ENCODE measurements at places on chromosomes 5 and 9.

GRCh38 chr5:77311214-77311571 is 100.7 kb downstream of the PDE8B start:
- DNase-seq = no peak

- DNase-seq = no peak
Observed at GRCh38 chr5:36855141-36855495, 21.5 kb upstream of the NIPBL start.

- DNase-seq = no peak
Observed at GRCh38 chr9:79989079-79989478, 417.3 kb downstream of the TLE4 start.

GRCh38 chr9:132973713-132974112 is 4.8 kb upstream of the GFI1B start:
- no peak for DNase-seq

GRCh38 chr9:3884736-3885135 is 358.9 kb upstream of the RFX3 start:
- no peak for DNase-seq

DNA sequence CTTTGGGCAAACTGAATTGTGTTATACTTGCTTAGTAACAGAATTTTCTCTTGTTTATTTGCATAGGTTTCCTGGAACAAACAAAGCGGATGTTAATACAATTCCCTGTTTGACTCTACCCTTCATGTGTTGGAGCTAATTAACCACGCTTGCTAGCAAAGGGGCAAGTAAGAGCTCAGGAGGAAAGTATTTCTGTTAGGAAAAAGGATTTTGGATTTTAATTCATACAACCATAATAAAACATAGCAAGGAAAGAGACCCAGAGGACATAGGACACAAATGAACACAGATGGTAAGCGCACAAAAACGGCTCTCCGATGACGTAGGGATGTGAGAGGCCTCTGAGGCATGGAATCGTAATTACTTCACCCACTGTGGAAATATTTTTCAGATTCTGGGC is 5.1 kb upstream of the DCAF12 start:
- DNase-seq = no peak

- no peak for DNase-seq
Observed at GRCh38 chr5:96080557-96080956, 118.9 kb upstream of the ELL2 start.

GRCh38 chr9:114662081-114662989 is 4.7 kb upstream of the TEX53 start:
- DNase-seq = peak; percentile 46

GRCh38 chr9:15469406-15469805 is 41.4 kb downstream of the PSIP1 start:
- no peak for DNase-seq

- no peak for DNase-seq
Observed at GRCh38 chr9:125142560-125143376, 560 bp downstream of the SCAI start.

- DNase-seq = no peak
Observed at GRCh38 chr5:4023091-4023752, 427.6 kb downstream of the IRX1 start.

DNA sequence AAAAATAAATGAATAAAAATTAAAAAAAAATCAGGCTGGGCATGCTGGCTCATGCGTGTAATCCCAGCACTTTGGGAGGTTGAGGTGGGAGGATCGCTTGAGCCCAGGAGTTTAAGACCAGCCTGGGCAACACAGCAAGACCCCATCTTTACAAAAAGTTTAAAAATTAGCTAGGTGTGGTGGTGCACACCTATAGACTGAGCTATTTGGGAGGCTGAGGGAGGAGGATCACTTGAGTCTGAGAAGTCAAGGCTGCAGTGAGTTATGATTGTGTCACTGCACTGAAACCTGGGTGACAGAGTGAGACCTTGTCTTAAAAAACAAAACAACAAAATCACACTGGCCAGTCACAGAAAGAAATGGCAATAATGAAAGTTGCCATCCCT is 3.4 kb upstream of the CNTRL start:
- DNase-seq = no peak

GRCh38 chr5:93583768-93584595 is 960 bp downstream of the NR2F1 start:
- DNase-seq = peak; percentile 14

DNA sequence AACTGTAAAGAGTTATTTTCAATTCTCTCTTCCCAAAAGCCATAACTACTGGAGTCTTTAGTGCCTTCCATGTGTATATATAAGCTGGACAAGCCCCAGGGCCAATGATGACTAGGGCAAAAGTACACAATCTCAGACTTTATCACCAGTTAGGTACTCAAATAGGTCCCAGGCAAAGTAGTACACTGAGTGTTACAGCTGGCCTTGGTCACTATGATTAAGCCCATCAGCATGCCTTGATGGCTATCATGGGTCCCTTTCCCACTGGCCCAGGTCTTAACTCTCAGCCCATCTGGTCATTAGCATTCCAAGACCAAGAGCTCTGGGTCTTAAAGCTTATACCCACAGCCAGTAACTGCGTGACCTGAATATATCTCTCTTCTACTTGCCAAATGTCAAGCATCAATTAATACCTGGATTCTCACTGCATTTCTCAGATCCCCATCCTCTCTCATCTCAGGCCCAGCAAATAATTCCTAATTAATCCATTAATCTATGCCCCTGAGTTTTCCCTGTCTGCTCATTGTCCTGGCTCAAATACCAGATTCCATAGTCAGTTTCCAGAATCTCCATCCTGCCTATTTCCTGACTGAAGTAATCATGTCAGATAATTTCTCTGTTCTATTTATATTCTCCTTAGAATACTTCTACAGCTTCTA is 62.3 kb downstream of the NR6A1 start:
- DNase-seq = no peak

GRCh38 chr5:168755548-168756093 is 176.5 kb upstream of the PANK3 start:
- no peak for DNase-seq

GRCh38 chr9:2764353-2764752 is 47.0 kb downstream of the KCNV2 start:
- DNase-seq = no peak

- DNase-seq = no peak
Observed at GRCh38 chr9:115884846-115885245, 268.7 kb upstream of the PAPPA start.

GRCh38 chr9:131701789-131702337 is 38.0 kb downstream of the RAPGEF1 start:
- peak; percentile 80 for DNase-seq

GRCh38 chr5:151595411-151595826 is 4.3 kb upstream of the FAT2 start:
- no peak for DNase-seq

DNA sequence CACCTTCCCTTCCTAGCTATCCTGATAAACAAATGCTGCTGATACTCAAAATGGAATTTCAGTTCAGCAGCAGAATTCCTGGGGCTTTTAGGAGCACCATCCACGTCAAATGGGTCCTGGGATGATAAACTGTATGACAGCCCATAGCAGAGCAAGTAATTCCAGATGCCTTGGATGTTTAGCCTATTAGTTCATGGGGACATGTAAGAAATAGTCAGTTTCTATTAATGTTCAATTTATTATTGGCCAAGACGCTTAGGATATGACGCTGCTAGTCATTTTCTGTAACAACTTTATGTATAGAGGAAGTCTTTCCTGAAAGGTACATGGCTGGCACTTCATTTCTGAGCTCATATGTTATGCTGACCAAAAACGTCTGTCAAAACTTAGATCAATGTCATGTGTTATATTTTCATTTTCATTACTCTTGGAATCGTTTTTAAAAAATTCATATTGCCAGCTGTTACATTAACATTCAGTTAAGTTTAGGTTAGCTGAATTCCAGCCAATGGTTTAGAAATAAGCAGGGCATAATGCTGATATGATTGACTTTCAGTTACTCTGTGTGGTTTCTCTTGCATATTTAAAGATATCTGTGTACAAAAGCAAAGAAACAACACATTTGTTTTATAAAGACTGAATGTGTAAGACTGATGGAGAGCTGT is 243.8 kb downstream of the CSNK1G3 start:
- DNase-seq = no peak

DNA sequence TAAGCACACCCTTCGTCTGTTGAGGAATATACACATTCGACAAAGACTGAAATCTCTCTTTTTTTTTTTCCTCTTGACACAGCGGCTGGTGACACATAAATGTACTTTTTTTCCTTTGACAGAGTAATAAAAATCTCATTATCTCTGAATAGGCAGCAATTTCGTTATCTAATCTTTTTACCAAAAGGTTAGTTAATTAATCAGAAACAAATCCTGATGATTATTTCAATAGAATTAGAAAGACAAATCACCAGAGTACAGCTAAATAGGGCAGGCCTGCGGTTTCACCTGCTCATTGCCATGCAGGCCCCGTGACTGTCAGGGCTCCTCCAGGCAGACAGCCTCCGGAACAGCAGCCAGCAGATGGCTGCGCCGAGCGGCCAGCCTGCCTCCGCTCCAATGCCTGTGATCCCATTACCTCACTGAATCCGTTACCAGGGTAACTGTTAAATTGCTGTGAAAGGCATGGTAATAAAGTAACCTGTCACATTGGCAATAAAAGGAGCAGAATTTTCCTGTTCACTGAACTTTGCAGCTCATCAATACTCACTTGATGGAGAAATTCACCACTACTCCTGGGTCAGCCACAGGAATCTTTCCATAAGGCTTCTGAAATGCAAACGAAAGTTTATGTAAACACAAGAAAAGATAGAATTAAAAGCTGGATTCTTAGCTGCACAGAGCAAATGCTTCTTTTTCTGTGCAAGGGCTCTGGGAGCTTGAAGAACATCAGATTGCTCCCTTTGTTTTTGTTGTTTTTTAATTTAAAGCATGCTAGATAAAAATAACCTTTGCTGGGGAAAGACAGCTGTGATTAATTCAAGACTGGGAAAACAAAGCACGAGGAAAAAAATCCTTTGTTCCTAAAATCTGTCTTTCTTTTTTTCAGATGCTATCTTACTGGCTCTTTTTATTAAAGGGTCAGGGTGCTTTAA is 666.4 kb upstream of the ZNF608 start:
- peak; percentile 22 for DNase-seq

DNA sequence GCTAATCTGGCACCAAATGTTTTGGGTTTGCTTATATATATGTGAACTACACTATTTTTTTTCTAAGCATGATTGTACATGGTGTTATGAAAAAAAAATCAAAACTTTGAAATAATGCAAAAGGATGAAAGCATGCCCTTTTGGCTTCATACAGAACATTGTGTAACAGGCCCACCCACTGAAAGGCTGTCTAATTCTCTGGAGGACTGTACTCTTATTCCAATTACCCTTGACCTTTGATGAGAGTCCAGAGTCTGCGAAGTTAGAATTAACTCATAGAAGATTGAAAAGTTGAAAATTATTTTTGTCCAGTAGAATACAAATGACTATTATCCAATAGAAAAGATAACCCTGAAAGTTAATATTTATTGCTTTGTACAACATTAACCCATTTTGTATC is 117.4 kb downstream of the ADAMTS12 start:
- DNase-seq = no peak

DNA sequence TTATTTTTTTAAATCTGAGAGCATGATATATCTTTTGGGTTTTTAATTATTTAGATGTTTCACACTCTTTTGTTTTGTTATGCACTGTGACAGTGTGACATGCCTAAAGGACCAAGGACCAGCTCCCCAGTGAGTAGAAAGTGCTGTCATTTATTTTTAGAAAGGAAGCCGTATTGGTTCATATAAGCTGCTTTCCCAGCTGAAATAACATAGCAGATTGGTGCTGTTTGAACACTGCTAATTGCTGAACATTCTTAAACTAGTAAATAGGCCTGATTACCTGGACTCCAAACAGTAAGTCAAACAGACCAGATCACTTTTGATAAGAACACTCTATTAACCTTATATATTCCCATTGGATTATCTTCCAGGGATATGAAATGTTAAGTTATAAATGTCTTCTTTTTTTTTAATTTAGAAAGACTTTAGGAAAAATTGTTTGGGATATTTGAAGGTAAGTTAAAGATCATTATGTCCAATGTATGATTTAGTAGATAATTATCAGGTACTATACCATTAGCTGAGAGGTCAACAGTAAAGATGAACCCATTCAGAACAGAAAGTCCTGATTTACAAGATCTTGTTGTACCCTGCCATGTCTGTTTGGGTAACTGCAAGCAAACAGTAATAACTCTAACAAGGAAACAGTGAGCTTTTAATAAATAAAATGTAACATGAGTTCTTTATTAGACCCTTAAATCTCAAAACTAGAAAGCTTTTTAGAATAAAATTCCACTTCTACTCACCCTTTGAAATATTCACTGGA is 27.8 kb upstream of the ELL2 start:
- no peak for DNase-seq

DNA sequence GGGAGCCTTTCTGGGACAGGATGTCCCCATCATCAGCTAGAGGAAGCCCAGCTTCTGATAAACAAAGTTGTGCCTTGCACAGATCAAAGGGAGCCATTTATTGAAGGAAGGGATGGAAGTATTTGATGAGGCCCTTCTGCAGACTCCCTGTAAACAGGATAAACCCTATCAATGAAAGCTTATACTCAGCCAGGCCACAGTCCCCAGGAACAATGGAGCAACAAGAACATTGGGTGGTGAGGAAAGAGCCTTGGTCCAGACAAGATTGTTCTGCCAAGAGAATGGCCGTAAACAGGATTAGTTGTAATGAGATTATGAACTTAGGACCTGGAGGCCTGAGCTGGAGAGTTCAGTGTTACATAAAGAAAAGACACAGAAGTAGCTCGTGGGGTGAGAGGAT is 40.5 kb upstream of the LIFR start:
- DNase-seq = no peak

GRCh38 chr9:20604562-20604961 is 17.7 kb downstream of the MLLT3 start:
- DNase-seq = no peak

- no peak for DNase-seq
Observed at GRCh38 chr5:154049636-154050035, 10.9 kb downstream of the MFAP3 start.

DNA sequence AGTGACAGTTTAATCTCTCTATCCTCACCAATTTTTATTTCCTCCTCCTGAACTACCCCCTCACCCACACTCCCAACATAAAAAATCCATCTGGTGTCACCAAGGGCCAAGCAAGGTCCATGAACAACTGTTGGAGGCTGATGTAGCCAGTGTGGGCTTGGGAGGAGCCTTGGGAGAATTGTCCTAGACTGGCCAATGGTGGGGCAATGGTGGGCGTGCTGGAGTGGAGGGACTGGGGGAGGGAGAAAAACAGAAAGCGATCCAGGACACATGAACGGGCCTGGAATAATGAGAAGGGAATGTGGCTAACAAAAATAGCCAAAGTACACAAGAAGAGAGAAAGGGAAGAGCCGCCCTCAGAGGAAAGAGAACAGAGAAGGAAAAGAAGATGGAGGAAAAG is 272.6 kb downstream of the ENC1 start:
- DNase-seq = no peak

GRCh38 chr5:118257066-118257465 is 731.3 kb downstream of the DTWD2 start:
- DNase-seq = no peak

DNA sequence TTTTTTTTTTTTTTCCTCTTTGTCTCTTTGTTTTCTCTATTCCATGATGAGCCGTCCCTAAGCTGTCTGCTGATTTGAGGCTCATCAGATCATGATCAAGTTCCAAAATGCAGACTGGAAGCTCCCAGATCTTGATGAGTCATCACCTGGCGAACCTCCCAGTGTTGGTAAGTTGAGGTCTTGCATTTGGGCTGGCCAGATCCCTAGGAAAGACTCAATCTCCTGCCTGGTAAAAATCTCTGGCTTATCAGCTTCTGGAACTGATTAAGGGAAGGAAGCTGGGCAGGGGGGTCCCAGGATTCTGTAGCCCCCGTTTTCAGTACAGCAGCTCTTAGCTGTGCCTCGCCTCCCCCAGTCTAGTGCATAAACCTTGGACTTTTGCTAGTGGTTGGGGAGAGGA is 69.0 kb downstream of the TSPAN17 start:
- no peak for DNase-seq
